Stimulated activated CD8-positive, alpha-beta memory T cell treated with anti-CD3 and anti-CD28 coated beads, Interleukin-12 subunit alpha, Interleukin-12 subunit beta, amount 100 ng/mL, for 4 hours (primary cell): ENCODE measurements at places on chromosomes 5 and 9.

DNA sequence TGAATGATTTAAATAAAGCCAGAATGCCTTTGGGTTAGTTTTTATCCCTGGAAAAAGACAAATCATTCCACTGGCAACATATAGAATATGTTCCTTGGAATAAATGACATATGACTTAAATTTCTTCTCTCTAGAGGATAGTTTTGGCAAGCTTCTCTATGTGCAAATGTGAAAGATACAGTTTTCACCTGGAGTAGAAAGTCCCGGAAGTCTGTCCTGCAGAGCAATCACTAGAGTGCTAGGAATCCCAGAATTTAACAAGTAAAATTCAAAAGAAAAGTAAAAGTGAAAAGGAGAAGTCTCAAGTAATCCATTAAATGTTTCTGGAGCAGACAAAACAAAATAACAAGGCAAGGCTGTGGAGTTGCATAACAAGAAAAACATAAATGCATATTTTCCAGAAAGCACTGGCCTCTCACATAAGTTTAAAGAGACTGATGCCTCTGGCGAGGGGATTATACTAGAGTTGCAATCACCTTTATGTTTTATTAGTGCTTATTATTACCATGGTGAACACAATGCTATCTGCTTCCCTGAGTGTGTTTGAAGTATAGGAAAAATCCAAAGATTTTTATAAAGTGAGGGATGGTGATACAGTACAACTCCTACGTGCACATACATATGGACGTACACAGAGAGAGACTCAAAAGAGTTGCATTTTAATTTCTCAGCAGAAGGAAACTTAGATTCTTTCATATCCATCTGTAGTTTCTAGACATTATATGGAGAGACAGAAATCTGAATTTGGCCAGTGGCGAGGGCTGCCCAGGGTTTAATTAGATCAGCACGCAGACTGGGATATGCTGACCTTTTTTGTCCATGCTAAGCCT, 188.3 kb upstream of the ANKRD55 start:
- DNase-seq, result no peak

DNA sequence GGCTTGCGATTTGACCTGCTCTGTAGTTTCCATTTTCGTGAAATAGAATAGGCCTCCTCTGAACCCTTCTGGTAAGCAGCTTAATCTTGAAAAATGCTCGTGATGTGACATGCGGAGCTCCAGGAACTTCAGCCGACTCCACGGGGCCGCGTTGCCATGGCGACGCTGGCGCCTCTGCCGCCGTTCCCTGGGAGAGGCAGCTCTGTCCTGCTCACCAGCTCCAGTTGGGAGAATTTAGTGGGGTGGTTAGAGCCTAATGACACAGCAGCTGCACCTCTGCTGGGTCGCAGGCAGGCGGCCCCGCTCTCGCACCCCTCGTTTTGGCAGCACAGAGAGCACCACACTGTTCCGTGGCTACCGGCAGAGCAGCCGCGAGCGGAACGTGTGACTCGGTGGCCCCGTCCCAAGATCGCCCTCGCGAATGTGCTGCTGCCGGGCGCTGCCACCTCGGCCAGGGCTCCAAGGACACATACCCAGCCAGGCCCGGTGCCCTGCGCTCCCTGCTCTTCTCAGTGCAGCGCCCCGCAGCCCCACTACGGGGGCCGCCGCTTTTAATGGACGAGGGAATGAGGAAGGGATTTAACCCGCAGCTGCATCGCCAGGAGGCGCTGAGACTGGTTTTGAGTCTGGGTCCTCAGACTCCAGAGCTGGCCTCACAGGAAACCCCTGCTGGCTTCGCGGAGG, 131.2 kb upstream of the LMX1B start:
- DNase-seq, result no peak

GRCh38 chr9:107615321-107615720, 125.8 kb upstream of the KLF4 start:
- no peak for DNase-seq

DNA sequence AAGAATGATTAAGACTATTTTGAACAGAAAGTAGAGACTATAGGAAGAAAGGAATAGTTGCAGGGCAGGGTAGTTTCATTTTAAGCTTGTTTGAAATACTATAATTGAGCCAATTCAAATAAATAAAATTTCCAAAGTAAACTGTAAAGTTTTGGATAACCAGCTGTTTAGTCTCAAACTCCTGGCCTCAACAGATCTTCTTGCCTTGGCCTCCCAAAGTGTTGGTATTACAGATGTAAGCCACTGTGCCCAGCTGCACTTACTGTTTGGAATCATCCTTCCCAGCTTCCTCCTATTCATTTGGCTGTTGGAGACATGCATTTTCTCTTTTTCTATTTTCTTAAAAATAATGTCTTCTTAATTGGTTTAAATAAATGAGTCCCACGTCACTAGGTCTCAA, 231.0 kb downstream of the NNT start:
- DNase-seq, result no peak

- no peak for DNase-seq
These were observed 87.0 kb downstream of the RGS7BP start for GRCh38 chr5:64592730-64593341.

DNA sequence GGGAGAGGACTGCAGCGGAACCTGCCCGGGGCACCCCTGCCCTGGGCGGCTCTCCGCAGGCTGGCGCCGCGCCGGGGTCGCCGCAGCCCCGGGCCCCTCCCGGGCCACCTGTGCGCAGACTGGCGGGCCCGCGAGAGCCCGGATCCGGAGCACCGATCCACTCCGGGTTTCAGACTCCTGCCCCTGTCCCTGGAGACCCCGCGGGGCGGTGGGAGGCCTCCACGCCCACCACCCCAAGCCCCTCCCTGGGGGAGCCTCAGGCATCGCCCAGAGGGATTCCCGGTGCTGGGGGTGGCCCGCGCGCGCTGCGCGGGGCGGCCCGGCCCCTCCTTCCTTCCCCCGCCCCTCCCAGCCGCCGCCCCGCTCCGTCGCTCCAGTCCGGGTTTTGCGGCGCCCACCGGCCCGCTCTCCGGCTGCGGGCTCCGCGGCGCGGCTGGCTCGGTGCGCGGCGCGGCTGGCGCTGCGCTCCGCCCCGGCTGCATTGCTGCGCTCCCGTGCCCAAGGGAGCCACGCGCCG, at the start of gene UNC5A:
UNC5A (plus strand) TSS at position 479 of the 517 bp plus-strand sequence. CDS start 192 bp downstream, outside the sequence.
- DNase-seq, result peak; percentile 18

DNA sequence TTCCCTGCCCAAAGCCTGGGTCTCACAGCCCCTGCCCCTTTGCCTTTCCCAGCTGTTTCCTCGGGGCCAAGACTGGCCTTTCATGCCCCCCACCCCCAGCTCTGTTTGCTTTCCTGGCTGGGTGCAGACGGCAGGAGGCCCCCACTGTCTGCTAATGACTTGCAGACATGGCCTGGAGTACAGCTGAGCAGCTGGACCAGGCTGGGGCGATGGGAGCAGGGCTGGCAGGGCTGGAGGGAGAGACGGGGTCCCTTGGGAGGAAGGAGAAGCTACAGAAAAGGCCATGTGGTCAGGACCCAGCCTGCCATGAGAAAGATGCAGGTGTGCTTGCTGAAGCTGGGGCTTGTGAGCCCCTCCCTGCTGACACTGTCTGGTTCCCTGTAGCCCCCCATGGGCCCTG, 28.3 kb upstream of the GFPT2 start:
- no peak for DNase-seq

DNA sequence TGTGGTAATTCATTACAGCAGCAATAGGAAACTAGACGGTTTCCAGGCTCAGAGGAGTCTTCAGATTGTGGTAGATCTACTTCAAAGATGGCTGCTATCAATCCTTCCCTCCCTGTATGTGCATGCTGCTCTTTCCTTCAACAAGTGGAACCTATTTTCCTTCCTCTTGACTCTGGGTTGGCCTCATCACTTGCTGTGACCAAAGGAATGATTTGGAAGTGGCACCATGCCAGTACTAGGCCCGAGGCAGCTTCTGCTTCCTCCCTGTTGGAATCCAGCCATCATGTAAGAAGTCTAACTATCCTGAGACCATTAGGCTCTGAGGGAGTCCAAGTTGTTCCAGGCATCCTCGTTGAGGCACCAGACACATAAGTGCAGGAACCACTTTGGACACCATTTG, 46.5 kb upstream of the MCTP1 start:
- DNase-seq, result no peak

DNA sequence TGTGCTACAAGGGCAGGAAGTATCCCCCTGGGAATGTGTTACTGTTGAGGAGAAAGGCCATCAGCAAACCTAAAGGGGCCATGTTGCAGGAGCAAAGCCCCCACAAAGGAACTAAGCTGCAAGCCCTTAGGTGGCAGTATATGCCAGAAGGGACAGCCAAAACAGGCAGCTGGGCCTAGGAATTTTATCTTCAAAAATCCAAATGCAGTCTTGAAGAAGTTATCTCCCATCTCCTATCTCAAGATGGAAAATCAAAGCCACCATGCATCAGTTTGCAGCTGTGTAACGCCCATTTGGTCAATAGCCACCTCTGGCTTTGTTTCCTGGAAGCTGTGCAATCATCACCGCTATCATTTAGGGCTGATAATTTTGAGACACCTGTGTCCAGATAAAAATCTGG, 400.3 kb downstream of the ARHGEF28 start:
- no peak for DNase-seq

DNA sequence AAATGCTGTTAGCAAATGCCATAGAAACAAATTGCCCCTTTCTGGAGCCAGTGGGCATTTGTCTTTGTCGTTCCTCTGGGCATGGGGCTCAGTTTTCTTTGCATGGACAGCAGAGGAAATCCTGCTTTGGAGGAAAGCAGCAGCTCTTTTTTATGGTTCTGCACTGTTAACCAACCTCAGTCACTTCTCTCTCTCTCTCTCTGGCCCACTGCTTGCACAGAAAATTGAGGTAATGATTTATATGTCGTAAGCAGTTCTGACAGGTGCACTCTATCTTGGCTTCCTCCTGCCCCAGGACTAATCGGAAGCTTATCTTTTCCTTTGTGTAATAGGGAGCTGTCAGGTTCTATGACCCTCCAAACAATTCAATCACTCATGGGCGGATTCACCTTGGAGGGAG, 159.6 kb upstream of the GPR151 start:
- no peak for DNase-seq

- DNase-seq, result no peak
These were observed at the start of gene BHMT for GRCh38 chr5:79111387-79111959. BHMT (plus strand) TSS chr5:79111809; CDS start chr5:79111886, 77 bp downstream.

DNA sequence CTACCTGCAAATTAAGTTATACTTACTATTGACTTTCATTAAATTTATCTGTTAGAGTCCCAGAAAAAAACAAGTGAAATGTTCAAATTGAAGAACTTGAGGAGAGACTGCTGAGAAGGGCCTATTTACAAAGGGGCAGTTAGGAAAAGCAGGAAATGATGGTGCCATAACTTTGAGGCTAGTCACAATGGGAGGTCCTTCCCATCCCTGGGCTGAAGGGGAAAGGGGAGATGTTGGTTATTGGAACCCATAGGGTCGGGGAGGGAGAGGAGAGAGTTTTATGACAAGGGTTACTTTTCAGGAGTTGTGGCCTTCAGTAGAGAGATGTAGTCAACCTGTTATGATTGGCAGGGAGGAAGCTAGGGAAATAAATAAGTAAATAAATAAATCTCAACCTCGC, 169.1 kb downstream of the DMRT2 start:
- no peak for DNase-seq

GRCh38 chr9:7788772-7789171, 10.8 kb downstream of the DMAC1 start:
- no peak for DNase-seq

GRCh38 chr5:38094889-38095288, 163.5 kb upstream of the EGFLAM start:
- DNase-seq, result no peak
